ENCODE measurements at places on chromosomes 3 and 15.

GRCh38 chr15:48131324-48131723 lies 10.5 kb downstream of the SLC24A5 start:
- no peak for DNase-seq

GRCh38 chr3:106229495-106230278 lies 360.9 kb upstream of the CBLB start:
- DNase-seq: no peak

- DNase-seq: no peak
These were observed 3.4 kb downstream of the ATP2C1 start for GRCh38 chr3:130897316-130897715.

DNA sequence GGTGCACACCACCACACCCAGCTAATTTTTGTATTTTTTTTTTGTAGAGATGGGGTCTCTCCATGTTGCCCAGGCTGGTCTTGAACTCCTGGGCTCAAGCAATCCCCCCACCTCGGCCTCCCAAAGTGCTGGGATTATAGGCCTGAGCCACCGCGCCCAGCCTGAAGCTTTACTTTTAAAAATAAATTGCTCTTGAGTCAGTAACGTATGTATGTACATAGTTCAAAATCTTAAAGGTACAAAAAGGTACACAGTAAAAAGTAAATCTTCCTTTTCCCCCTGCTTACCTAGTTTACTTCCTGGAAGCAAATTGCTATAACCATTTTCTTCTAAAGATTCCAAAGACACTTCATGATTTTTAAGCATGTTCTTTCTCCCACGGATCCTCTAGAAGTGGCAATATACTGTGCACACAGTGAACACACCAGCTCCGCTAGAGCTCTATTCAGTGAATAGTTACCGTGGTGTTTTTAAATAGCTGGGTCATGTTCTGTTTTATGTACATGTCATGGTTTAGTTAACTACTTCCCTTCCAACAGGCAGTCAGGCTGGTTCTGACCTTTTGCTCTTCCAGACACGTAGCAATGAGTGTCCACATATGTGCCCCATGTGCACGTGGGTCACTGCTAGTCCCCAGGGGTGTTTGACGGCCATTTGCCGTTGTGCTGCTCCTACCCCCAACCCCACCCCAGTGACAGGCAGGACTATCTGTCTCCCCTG lies 82.1 kb downstream of the EEFSEC start:
- DNase-seq: no peak

DNA sequence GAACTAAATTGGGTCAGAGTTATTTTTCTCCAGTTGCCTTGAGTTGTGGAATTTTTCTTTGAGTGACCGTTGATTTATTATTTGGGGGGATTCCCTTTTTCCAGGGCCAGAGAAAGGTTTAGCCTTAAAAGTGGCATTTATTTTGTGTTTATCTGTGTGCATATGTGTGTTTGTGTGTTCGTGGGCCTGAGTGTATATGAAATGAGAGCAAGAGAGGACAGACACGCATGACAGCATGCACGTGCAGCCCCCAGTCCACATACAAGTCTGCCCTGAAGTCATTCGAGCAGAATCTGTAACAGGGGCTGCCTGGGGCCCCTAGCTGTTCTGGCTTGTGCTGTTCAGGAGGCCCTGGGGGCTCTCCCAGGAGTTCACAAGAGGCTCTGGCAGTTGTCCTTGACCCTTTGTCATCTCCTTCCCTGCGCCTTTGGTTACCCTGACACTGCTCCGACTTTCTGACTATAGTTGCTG lies 18.3 kb upstream of the TRAK1 start:
- DNase-seq: no peak

- DNase-seq: no peak
These were observed 1207.6 kb downstream of the OTOL1 start for GRCh38 chr3:162704238-162704637.

- DNase-seq: no peak
These were observed 28.4 kb downstream of the TFRC start for GRCh38 chr3:196053487-196053886.

- DNase-seq: no peak
These were observed 55.5 kb downstream of the NBEAL2 start for GRCh38 chr3:47034868-47035489.

GRCh38 chr3:58989955-58990354 lies 59.9 kb downstream of the CFAP20DC start:
- no peak for DNase-seq

DNA sequence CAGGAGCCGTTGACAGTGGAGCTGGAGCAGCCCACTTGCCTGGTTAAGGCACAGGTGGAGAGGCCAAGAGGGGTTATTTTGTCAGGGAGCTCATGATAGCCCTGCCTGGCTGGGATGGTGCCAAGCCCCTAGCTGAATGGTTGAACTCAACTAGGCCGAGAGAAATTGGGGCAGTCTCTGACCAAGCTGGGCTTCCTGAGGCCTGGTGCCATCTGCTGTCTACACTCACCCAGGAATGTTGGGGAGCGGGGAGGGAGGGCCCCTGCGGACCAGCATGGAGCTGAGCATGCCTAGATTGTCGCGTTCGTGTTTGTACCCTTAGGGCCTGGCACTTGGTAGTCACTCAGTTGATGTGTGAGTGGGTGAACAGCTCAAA lies 1.2 kb downstream of the BRPF1 start:
- DNase-seq: no peak

GRCh38 chr3:27074914-27075313 lies 294.3 kb downstream of the NEK10 start:
- no peak for DNase-seq

DNA sequence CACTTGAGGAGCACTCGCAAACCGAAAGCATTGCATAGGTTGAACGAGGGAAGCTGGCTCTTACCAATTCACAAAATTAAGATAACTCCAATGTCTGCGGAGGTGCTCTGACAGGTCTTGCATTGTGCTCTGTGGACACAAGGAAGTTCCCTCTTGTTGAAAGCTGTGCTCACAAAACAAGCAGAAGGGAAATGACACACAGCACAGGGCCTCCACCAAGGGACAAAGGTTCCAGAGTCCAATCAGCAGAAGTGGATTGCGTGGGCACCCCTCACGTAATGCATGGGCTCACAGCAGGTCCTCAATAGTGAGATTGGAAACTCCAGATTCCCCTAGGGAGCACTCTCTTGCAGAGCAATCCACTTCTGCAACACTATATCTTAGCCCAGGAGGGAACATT lies 89.9 kb downstream of the ATP10A start:
- DNase-seq: no peak

- no peak for DNase-seq
These were observed 1.7 kb upstream of the IFT57 start for GRCh38 chr3:108223928-108224327.

- no peak for DNase-seq
These were observed 26.3 kb downstream of the GABRR3 start for GRCh38 chr3:98008855-98009254.

DNA sequence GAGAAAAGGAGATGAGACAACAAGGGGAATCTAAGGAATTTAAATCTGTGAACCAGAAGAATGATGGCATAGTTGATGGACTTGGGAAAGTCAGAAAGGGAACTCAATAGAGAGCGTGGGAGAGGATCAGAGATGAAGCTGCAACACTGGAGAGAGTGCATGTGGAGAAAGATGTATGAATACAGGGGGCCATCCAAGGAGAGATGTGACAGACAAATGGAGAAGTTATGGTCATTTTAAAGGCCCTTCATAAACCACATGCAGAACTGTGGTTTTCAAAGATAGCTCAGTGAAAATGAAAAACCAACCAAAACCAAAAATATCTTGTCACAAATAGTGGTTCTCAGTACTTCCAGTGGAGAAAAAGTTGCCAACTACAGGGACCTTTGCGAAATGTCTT lies 265.2 kb downstream of the SUCLG2 start:
- no peak for DNase-seq

- DNase-seq: no peak
These were observed 2.9 kb downstream of the TNFSF10 start for GRCh38 chr3:172520301-172520831.

- no peak for DNase-seq
These were observed 2.6 kb upstream of the ULK3 start for GRCh38 chr15:74845581-74845980.

- DNase-seq: no peak
These were observed 15.8 kb downstream of the NPTN start for GRCh38 chr15:73617301-73617831.

DNA sequence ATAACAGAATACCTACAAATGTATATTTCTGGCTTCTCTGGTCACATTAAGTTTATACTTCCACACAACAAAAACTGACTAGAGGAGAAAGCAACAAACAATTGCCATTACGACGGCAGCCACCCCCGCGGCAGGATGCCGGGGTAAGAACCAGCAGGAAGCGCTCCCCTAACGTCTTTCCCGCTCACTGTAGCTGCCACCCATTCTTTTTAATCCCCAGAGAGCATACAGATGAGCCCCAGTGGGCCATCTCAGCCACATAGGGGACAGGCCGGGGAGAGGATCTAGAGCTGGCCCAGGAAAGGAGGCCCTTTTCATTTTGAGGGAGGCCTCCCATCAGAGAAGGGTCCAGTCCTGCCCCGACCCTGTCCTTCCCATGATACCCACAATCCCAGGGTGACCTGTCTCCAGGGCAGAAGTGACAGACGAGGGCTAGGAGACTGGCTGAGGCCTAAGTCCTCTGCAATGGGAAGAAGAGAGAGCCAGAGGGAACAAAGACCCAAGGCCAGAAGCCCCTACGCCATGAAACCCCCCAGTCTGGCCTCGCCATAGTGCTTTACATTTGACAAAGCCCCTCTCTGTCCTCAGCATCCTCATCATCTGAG lies 3.6 kb upstream of the CALML4 start:
- no peak for DNase-seq

DNA sequence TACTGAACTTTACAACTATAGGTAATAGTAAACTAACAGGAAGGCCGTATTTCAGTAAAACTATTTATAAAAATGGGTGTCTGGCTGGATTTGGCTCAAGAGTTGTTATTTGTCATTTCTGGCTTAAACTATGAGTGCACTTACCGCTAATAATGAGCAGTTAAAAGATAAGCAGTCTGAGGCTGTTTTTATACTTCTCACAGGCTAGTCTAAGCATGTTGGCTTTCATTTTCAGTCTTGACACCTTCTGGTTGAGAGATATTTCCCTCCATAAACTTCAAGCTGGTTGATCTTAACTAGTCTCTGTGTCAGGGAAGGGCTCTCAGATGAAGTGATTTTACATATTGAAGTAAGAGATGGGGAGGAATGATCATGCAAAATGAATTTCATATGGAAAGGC lies 96.1 kb downstream of the RSRC1 start:
- no peak for DNase-seq

- DNase-seq: no peak
These were observed 357.4 kb upstream of the CDIN1 start for GRCh38 chr15:36221992-36222391.

DNA sequence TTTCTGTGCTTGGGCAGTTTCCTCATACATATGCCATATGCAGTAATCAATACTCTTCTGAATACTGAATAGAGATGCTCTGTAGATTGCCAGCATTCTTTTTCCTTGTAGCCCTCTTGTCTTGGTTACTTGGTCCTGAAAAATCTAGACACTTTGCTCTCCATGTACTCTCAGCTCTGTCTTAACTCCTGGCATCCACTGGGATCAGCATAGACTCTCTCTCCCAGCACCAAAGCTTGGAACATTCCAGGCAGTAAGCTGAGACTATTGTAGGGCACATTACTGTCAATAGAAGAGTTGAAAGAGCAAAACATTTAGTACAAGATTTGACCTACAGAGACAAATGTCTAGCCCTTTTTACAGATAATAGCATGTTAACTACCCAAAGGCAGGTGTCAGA lies 1100.3 kb downstream of the TBL1XR1 start:
- DNase-seq: no peak

GRCh38 chr3:58398669-58399333 lies 34.8 kb downstream of the PDHB start:
- DNase-seq: no peak

GRCh38 chr15:33831646-33832045 lies 136.7 kb upstream of the CHRM5 start:
- DNase-seq: no peak

DNA sequence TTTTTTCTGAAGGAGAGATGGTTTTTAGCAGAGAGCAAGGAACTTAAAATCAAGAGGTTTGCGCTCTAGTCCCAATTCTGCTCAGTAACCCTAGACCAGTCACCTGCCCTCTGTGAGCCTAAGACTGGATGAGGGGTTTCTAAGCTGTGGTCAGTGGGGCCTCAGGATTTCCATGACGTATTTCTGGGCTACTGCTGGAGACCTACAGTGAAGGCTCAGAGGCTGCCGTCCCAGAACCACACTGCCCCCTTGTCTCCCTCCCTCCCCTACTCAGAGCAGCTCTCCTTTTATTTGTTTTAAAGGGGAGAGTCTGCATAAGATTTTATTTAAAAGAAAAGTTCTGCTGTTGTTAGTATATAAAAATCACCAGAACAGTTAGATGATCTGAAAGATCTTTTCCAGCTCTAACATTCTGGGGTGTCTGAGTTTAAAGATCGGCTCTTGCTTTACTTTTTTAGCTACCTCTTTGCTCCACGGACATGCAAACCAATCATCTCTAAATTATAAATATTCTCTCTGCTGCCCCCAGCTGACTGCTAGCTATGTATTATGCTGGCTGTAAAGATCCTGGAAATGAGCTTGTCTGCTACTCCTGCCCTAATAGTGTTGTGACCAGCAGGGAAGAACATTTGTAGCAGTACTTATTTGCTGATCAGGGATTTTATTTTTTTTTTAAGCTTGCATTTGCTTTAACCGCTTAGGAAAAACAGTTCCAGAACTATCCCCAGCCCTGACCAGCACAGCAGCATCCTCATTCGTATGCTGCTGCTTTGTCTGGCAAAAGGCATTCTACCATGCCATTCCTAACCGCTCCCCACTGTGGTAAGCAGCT lies 28.6 kb upstream of the NDUFB4 start:
- no peak for DNase-seq

DNA sequence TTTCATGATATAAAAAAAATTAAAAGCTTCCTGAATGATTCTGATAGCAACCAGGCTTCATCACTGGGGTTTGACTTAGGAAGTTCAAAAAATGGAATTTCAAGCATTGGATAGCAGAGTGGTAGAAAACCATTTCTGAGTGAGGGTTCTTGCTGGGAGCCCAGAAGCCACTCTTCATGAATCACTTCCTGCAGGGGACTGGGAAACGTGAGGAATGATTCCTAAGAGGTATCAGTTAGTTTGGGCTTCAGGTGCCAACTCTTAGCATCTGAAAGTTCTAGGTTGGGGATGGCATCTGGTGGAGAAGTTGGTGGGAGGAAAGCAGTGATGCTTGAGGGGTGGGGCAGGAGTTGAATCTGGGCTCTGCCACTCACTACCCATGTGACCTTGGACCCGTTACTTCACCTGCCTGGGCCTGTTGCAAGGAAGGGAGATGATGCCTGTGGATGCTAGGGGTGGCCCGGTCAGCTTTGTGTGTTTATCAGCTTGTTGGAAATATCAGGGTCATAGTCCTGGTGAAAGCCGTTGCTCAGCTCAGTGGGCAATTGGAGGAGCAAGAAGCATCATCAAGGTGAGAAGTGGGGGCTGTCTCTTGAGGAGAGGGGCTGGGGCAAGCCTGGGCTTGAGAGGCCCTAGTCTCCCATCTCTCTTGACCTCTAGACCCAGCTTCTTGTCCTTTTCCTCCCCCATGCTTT lies 37.0 kb upstream of the TNFAIP8L3 start:
- no peak for DNase-seq
